ENCODE measurements at places on chromosomes 3 and 15. TPM values are rescaled to one million over a fixed set of nuclear protein-coding genes. Genes with fewer than 3 reads are reported as not detected.

The SCAANT1 gene
- total RNA-seq = not detected

The MOBP gene
- not detected for total RNA-seq

The SERPINI2 gene
- not detected for total RNA-seq

The ASB14 gene
- total RNA-seq = not detected

The DIPK2A gene
- 21.7 TPM for total RNA-seq

- H3K36me3 ChIP-seq = no peaks in the 10 kb centered on the region
- H3K4me3 ChIP-seq = no peak overlapping the region
- peaks cover 94% of the 10 kb centered on the region for H3K27me3 ChIP-seq
- H3K27ac ChIP-seq = no peak overlapping the region
- no peak for DNase-seq
These were observed 13.3 kb downstream of the ETV5 start for GRCh38 chr3:186095561-186096081.

- H3K27ac ChIP-seq = no peak overlapping the region
- H3K27me3 ChIP-seq = no peaks in the 10 kb centered on the region
- H3K4me1 ChIP-seq = no peaks in the 10 kb centered on the region
- no peak overlapping the region for H3K4me3 ChIP-seq
These were observed 236.0 kb upstream of the ZNF717 start for GRCh38 chr3:76021376-76021775.

GRCh38 chr3:178950676-178951075, 120.9 kb downstream of the ZMAT3 start:
- DNase-seq = no peak
- peaks cover 3% of the 10 kb centered on the region for H3K27me3 ChIP-seq
- no peak overlapping the region for H3K27ac ChIP-seq
- H3K36me3 ChIP-seq = no peaks in the 10 kb centered on the region

- H3K27ac ChIP-seq = no peak overlapping the region
- H3K36me3 ChIP-seq = no peaks in the 10 kb centered on the region
- H3K4me1 ChIP-seq = no peaks in the 10 kb centered on the region
- H3K4me3 ChIP-seq = no peak overlapping the region
- no peak for DNase-seq
- H3K27me3 ChIP-seq = no peaks in the 10 kb centered on the region
These were observed 32.1 kb upstream of the WDR72 start for GRCh38 chr15:53791581-53791980.

- H3K27me3 ChIP-seq = no peaks in the 10 kb centered on the region
- no peak overlapping the region for H3K4me3 ChIP-seq
- peaks cover 3% of the 10 kb centered on the region for H3K36me3 ChIP-seq
- no peak overlapping the region for H3K27ac ChIP-seq
These were observed 19.4 kb upstream of the ACAP2 start for GRCh38 chr3:195462308-195462610.

GRCh38 chr15:63187589-63188226, 1.7 kb upstream of the RAB8B start:
- peaks cover 14% of the 10 kb centered on the region for H3K36me3 ChIP-seq
- peaks cover 31% of the 10 kb centered on the region for H3K4me1 ChIP-seq
- H3K27ac ChIP-seq = no peak overlapping the region
- H3K27me3 ChIP-seq = no peaks in the 10 kb centered on the region
- DNase-seq = no peak

DNA sequence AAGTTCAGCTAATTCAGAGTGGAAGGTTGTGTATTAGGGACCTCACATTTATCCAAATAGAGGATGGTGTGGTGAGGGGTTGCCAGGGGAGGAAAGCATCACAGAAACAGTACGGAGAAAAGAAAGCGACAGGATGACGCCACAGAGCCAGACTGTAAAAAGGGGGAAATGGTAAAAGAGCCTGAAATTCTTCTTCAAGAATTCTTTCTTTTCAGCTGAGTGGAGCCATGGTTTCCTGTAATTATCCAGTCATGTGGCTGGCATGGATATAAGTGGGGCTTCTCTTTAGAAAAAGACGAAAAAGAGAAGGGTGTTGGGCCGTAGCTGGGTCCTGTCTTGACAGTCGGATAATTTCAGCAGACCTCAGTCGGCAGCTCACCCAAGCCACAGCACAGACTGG, 24.5 kb upstream of the PSMD6 start:
- H3K4me3 ChIP-seq = no peak overlapping the region
- no peak overlapping the region for H3K27ac ChIP-seq
- no peak for DNase-seq
- H3K27me3 ChIP-seq = peaks cover 32% of the 10 kb centered on the region

DNA sequence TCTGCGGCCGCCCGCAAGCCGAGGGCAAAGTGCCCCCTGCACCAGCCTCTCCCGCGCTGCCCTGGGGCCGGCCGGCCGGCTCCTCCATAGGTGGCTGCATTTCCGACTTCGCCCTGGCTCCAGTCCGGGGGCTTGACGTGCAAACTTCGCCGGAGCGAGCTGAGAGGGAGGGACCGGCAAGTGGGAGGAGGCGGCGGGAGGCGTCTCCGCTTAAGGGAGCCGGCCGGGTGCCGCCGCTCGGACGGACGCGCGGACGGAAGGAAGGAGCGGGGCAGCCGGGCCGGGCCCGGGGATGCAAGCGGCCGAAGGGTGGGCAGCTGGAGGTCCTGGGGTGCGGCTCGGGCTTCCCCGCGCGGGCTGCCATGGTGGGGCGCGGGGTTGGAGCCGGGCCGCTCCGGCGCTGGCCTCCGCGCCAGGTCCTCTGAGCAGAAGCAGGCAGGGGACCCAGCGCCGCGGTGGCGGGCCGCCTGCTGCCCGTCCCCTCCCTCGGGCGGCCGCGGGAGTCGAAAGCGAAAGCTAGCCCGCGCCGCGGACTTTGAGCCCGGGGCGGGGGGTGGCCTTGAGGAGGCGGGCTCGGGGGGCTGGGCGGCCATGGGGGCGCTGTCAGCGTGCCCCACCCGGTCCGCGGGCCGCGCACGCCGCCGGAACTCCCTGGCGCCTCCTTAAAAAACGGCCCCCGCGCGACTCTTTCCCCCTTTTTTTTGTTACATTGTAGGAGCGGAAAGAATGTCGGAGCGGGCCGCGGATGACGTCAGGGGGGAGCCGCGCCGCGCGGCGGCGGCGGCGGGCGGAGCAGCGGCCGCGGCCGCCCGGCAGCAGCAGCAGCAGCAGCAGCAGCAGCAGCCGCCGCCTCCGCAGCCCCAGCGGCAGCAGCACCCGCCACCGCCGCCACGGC, at the start of gene SCAANT1:
SCAANT1 (minus strand) TSS at position 511 of the 895 bp plus-strand sequence.
- DNase-seq = peak; percentile 89
- H3K27me3 ChIP-seq = no peaks in the 10 kb centered on the region
- peaks cover 33% of the 10 kb centered on the region for H3K36me3 ChIP-seq

GRCh38 chr15:93087825-93088199, 1.2 kb downstream of the RGMA start:
- H3K27me3 ChIP-seq = peaks cover 73% of the 10 kb centered on the region
- no peak overlapping the region for H3K27ac ChIP-seq
- H3K36me3 ChIP-seq = no peaks in the 10 kb centered on the region

DNA sequence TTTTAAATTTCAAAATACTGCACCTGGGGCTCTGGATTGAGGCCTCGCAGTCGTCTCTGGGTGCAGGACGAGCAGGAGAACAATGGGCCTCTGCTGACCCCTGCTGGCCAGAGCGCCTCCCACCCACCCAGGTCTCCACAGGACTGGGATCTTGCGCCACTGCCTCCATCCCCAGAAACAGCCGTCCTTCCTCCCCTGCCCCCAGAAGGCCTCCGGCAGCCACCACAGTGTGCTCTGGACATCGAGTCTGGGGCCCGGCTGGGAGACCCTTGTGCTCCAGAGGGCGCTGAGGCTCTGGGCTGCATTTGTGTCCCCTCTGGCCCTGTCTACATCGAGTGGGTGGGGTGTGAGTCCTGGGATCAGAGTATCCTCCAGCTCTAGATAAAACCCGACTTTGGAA, 6.7 kb upstream of the ACSBG1 start:
- peak; percentile 90 for DNase-seq
- peaks cover 16% of the 10 kb centered on the region for H3K27me3 ChIP-seq

DNA sequence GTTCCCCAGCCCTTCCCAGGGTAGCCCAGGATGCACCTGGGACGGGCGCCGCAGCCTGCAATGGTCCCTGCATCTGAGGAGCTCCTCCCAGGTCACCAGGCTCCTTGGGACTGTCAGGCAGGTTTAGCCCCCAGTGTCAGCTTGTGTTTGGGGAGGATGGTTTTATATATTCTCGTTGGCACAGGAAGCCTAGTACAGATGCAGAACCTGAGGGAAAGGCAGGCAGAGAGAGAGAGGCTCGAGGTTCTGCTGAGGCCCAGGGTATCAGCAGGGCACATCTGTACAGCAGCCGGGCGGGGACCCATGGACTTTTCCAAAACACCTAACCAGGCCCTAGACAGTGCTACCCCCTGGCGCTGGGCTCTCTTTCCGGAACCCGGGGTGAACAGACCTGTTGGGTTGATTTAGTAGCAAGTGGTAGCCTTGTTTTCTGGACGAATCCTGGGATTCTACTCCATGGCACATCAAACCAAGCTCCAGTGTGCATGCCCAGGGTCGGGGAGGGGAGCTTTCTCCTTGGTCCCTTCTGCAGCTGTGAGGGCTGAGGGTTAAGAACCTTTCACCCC, 8.6 kb downstream of the PAK6 start:
- no peaks in the 10 kb centered on the region for H3K36me3 ChIP-seq
- no peak overlapping the region for H3K4me3 ChIP-seq
- DNase-seq = no peak
- H3K27me3 ChIP-seq = peaks cover 19% of the 10 kb centered on the region
- peaks cover 6% of the 10 kb centered on the region for H3K4me1 ChIP-seq

All from activated CD8-positive, alpha-beta memory T cell treated with anti-CD3 and anti-CD28 coated beads, Interleukin-2, amount 10 ng/mL, durations not matched to agents 7 days and 5 days (primary cell).